ENCODE measurements at places on chromosomes 1 and 21. TPM values are rescaled to one million over a fixed set of nuclear protein-coding genes. Genes with fewer than 3 reads are reported as not detected.
A peak's percentile ranks its signal among the peaks of the same experiment; 100 is the strongest.

DNA sequence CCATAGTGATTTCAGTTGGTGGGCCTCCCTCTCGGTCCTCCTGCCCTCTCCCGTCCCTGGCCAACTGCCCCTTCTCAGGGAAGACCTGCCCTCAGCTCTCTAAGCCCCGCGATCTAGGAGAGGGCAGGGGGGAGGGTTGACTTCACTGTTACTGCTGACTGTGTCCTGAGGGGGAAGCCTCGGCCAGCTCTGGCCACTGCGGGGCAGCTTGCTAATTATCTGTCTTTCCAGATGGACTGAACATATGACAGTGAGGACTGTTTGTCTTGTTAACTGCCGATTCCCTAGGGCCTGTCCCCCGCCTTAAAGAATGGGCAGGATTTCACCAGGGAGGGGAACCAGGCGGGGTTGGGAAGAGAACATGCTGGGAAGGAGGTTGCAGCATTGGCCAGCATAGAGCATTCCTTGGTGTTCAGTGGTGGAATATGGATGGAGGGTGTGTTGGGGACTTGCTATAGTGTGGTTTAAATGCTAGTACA lies 22.9 kb downstream of the NIPAL3 start:
- DNase-seq = no peak
- no peak overlapping the region for H3K4me3 ChIP-seq
- no peaks in the 10 kb centered on the region for H3K4me1 ChIP-seq
- H3K27me3 ChIP-seq = no peaks in the 10 kb centered on the region
- no peak overlapping the region for H3K27ac ChIP-seq
- peaks cover 22% of the 10 kb centered on the region for H3K36me3 ChIP-seq

DNA sequence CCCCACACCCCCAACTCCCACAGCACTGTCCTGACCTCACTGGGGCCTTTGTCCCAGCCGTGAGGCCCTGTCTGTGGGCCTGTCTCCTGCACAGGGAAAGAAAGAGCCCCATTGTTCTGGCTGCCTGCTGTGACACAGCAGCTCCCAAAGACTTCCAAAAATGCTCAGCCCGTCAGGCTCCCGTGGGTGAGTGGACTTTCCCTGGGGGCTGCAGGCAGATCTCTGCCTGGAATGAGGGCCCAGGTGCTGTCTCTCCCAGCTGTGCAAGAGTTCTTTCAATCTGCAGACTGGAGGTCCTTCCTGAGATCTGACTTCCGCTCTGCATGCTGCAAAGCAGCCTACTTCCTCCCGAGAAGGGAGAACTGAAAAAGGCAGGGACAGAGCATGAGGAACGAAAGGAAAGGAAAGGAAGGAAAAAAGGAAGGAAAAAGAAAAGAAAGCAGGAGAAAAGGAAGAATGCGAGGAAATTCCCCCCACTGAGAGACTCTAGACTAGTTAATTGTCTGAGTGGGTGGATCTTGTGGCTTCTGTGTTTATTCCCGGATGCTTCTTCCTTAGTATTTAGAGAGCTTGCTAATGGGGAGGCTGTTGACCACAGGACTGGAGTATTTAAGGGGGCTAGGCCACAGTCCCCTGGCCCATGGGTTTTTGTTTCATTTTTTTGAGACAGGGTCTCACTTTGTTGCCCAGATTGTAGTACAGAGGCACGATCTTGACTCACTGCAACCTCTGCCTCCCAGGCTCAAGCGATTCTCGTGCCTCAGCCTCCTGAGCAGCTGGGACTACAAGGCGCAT lies 15.0 kb downstream of the NES start:
- no peak overlapping the region for H3K4me3 ChIP-seq
- no peaks in the 10 kb centered on the region for H3K27me3 ChIP-seq
- H3K36me3 ChIP-seq = no peaks in the 10 kb centered on the region
- no peak for DNase-seq

GRCh38 chr1:84803604-84804003 lies 89.4 kb downstream of the LPAR3 start:
- H3K27me3 ChIP-seq = no peaks in the 10 kb centered on the region
- no peak overlapping the region for H3K4me3 ChIP-seq
- H3K27ac ChIP-seq = no peak overlapping the region

DNA sequence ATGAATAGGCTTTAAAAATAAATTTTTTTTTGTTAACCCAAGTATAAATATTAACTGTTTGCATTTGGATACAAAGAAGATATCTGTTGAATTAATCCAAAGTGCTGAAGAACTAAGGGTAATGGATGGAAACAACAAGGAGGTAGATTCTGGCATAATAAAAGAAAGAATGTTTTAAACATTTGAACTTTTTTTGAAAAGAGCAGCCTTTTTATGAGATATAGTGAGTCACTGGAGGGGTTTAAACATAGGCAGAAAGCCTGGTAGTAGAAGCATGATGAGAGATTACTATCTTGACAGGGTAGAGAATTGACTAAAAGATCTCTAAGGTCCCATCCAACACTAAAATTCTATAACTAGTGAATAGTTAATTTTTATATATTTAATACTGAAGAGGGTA lies 2.7 kb downstream of the MIER1 start:
- DNase-seq = no peak
- no peaks in the 10 kb centered on the region for H3K36me3 ChIP-seq
- H3K4me3 ChIP-seq = no peak overlapping the region
- no peaks in the 10 kb centered on the region for H3K27me3 ChIP-seq
- peaks cover 39% of the 10 kb centered on the region for H3K4me1 ChIP-seq
- H3K27ac ChIP-seq = no peak overlapping the region

DNA sequence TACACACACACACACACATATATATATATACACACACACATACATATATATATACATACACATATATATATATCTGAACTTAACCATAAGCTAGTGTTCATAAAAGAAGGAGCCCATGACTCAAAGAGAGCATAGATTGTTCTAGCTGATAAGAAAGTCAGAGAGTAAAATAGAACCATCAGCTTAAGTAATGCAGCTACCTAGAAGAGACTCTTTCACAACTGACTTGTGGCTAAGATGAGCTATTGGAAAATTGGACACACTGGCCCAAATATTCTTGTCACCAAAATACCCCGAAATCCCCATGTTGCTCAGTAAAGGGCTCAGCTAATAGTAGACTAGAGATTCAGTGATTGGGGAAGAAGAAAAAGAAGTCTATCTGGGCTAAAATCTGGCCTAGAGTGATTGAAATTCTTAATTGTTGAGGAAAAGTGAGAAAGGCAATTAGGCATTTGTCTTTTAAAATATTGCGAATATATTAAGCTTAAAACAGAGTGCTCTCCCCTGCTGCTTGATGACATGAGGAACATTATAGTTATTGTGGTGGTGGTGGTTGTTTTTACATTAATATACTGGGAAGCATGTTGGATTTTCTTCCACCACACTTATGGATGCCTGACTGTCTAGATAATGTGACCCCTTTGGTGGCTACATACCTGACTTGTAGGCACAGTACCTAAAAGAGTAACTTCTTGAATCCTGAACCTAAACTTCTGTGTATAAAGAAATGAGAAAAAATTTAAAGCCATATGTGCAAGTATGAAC lies 6.3 kb downstream of the SLAMF1 start:
- no peak overlapping the region for H3K4me3 ChIP-seq
- H3K4me1 ChIP-seq = no peaks in the 10 kb centered on the region
- H3K27me3 ChIP-seq = no peaks in the 10 kb centered on the region
- H3K36me3 ChIP-seq = no peaks in the 10 kb centered on the region
- no peak overlapping the region for H3K27ac ChIP-seq

- no peaks in the 10 kb centered on the region for H3K4me1 ChIP-seq
- DNase-seq = no peak
- H3K4me3 ChIP-seq = no peak overlapping the region
- no peak overlapping the region for H3K27ac ChIP-seq
- no peaks in the 10 kb centered on the region for H3K27me3 ChIP-seq
Measured at GRCh38 chr1:93033785-93034184, 45.3 kb upstream of the MTF2 start.

- H3K27ac ChIP-seq = no peak overlapping the region
- no peaks in the 10 kb centered on the region for H3K27me3 ChIP-seq
- H3K36me3 ChIP-seq = no peaks in the 10 kb centered on the region
- H3K4me1 ChIP-seq = no peaks in the 10 kb centered on the region
Measured at GRCh38 chr1:13798120-13798519, 98.1 kb downstream of the PRDM2 start.

GRCh38 chr1:44355582-44356305 lies 687 bp upstream of the ERI3 start:
- no peak overlapping the region for H3K27ac ChIP-seq
- H3K4me1 ChIP-seq = peaks cover 29% of the 10 kb centered on the region
- H3K4me3 ChIP-seq = peak overlapping the region; percentile 85

GRCh38 chr1:110328274-110328673 lies 10.9 kb upstream of the RBM15 start:
- no peaks in the 10 kb centered on the region for H3K36me3 ChIP-seq
- H3K27ac ChIP-seq = no peak overlapping the region
- DNase-seq = no peak
- H3K4me3 ChIP-seq = no peak overlapping the region

- no peaks in the 10 kb centered on the region for H3K27me3 ChIP-seq
- no peak overlapping the region for H3K4me3 ChIP-seq
- no peak overlapping the region for H3K27ac ChIP-seq
Measured at GRCh38 chr1:174982971-174983689, 16.6 kb upstream of the CACYBP start.

The SPATA45 gene
- not detected for total RNA-seq

The KCND3 gene
- 3.0 TPM for total RNA-seq

The LCK gene
- 5.1 TPM for total RNA-seq

The ETV3L gene
- not detected for total RNA-seq

The HTR6 gene
- total RNA-seq = not detected

The RNU11 gene
- total RNA-seq = not detected

The ADAM30 gene
- not detected for total RNA-seq

The PIK3R3 gene
- 22.0 TPM for total RNA-seq

The ASTN1 gene
- total RNA-seq = not detected

The HSD3B1 gene
- not detected for total RNA-seq
